GM18507 (cell line): ENCODE measurements at places on chromosomes 5 and 9.

DNA sequence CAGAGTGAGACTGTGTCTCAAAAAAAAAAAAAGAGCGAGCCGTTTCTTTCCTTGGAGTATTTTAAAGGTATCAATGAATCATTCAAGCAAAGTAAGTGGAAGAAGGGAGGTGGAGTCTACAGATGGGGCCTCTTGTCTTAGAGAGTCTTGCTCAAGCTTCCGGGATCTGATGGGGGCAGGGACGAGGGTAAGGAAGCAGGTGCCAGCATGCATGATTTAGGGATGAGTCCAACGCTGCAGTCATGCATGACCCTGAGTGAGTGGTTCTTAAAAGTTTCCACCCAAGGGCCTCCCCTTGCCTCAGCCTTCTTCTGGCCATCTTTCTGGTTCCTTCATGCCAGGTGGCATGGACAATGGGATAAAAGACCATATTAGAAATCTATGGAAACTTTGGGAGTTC, 79.6 kb downstream of the MYO10 start:
- no peak for DNase-seq

DNA sequence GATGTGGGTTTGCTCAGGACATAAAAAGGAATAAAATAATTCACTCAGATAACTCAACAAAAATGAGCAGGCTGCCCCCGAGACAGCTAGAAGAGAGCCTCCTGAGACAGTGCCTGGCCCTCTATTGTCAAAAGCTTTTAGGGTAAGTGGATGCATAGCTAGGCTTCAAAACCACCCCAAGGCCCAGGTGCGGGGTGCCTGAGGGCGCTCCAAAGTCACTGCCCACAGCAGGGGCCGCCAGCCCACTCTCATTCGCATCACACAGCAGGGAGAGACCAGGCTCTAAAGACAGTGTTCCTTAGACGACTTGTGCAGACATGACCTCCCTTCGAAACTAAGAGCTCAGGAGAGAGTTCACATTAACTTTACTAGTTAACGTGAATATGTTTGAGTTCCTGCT, 271.5 kb downstream of the FSTL4 start:
- no peak for DNase-seq

DNA sequence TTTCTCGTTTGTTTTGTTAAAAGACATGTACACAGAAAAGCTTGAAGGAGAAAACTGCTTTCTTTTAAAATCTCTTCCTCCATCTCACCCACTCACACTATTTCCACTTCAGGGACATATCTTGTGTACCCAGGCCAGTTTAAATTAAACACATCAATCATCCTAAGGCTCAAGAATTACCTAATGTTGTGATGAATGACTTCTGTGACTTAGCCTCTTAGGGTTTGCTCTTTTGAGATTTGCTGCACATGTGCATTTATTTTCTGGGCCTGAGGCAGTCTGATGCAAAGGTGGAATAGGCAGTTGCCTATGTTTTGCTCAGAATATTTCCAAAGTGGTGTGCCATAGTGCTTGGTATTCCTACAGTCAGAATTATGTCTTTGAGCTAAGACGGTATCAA, 439.9 kb upstream of the CHD1 start:
- DNase-seq = no peak

GRCh38 chr9:99513441-99514112, 291.5 kb downstream of the SEC61B start:
- no peak for DNase-seq

DNA sequence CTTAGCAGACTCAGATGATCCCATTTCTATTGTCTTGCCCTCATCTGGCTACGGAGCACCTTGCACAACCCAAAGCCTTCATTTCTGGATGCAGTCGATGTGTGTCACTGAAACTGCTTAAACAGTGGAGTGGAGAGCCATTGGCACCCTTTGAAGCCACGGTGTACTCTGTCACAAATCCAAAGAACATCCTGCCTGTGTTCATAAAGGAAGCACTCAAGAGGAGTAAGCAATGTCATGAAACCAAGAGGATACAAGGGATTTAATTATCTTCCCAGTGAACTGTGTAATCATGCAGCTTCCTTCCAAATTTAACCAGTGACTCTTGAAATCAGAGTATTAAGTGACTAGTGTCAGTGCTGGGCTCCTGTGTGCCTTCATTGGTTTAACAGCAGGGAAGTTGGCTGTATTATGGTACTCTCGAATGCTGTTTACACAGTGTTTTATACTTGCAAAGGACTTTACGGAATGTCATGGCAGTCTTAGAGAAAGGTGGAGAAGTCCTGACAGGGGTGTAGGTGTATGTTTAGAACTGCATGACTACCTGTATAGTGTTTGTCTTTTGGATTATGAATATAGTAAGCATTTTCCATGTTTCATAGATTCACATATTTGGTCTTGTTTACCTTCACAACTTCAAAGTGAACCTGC, 41.9 kb downstream of the CD180 start:
- DNase-seq = no peak

DNA sequence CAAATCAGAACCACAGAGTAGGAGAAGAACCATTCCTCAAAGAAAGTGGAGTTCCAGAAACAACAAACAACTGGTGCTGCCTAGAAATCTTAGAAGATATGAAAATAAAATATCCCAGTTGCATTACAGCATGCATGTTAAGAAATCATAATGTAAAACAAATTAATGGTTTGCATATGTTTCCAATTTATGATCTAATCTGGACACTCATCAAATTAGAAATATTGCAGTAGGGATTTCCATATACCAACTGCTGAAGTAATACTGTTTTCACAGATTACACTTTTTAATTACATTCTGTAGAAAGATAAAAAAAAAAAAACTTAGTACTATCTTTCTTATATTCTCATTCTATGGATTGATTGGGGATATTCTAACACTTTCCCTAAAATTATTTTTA, 1034.6 kb upstream of the C9orf72 start:
- DNase-seq = no peak

- no peak for DNase-seq
These were observed 113.0 kb downstream of the DENND1A start for GRCh38 chr9:123816817-123817472.

- DNase-seq = no peak
These were observed 855.5 kb upstream of the NUDT12 start for GRCh38 chr5:104418056-104418455.

DNA sequence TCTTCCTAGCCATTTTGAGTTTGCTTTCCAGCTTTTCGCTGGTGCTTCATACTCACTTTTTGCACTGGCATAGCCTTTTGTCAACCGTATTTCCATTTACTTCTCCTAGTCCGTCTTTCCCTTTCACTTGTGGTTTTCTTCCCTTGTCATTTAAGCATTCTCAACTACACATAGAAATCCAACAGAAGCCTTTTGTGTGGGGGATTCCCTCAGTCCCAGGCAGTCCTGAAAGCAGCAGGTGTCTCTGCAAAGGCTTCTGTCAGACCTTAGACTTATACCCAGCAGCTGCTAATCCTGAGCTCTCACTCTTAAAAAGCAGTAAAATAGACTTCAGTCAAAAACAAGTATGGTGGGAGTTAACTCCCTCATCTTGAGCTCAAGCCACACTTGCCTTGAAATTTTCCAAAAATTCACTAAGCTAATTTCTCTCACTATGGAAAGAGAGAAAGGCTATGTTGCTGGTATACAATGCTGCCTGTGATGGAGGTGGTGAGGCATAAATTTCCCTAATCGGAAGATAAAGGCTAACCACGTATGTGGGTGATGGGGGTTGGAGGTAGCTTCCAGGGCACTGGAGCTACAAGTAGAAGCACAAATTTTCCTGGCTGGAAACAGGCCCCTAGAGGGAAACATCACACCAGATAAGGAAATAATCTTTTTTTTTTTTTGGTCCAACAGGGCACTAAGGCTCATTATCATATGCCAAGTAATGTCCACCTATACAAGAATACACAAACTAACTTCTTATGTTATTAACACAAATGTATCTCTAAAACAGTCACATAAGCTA, 34.8 kb upstream of the IFNK start:
- peak; percentile 22 for DNase-seq

GRCh38 chr9:72864327-72864726, 88.5 kb downstream of the ALDH1A1 start:
- no peak for DNase-seq

GRCh38 chr5:153777681-153778581, 260.8 kb downstream of the FAM114A2 start:
- DNase-seq = no peak

GRCh38 chr5:143085319-143085917, 315.2 kb downstream of the ARHGAP26 start:
- DNase-seq = no peak

GRCh38 chr9:5478206-5478605, 27.9 kb downstream of the CD274 start:
- no peak for DNase-seq

- no peak for DNase-seq
These were observed 12.7 kb downstream of the ADGRV1 start for GRCh38 chr5:90571147-90571773.

- no peak for DNase-seq
These were observed 1.3 kb upstream of the LCN12 start for GRCh38 chr9:136950656-136951276.

- DNase-seq = no peak
These were observed 25.7 kb downstream of the SYK start for GRCh38 chr9:90827181-90827871.

DNA sequence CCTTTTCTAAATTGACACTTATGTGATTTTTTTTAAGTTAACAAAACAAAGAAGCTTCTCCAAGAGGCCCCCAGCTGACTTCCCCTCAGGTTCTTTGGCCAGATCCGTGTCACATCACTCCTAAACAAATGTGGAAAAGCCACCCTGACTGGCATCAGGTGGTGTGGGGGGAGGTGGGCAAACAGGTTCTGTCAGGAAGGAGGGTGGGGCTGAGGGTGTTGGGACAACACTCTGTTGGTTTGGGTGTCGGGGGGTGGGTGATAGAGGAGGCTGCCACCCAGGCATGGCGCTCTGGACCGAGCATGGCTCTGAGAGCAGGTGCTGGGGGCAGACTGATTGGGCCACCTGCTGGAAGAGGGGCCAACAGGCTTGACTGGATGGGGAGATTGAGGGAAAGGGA, 210.9 kb downstream of the HSPA4 start:
- no peak for DNase-seq

DNA sequence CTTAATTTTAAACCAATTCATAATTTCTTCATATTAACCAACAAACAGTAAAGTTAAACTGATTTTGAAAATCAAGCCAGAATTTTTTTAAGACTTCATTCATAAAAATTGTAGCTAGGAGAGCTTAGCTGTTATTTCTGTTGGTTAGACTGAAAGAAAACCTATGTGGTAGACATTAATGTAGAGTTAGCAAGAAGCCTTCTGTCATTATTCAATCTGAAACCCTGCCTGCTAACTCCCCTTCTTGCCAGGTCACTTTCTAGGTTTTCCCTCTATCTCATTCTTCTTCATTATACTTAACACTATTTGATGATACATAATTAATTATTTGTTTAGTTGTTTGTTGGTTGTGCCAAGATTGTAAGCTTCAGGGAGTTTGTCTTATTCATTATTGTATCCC, 304.3 kb upstream of the MEF2C start:
- no peak for DNase-seq

DNA sequence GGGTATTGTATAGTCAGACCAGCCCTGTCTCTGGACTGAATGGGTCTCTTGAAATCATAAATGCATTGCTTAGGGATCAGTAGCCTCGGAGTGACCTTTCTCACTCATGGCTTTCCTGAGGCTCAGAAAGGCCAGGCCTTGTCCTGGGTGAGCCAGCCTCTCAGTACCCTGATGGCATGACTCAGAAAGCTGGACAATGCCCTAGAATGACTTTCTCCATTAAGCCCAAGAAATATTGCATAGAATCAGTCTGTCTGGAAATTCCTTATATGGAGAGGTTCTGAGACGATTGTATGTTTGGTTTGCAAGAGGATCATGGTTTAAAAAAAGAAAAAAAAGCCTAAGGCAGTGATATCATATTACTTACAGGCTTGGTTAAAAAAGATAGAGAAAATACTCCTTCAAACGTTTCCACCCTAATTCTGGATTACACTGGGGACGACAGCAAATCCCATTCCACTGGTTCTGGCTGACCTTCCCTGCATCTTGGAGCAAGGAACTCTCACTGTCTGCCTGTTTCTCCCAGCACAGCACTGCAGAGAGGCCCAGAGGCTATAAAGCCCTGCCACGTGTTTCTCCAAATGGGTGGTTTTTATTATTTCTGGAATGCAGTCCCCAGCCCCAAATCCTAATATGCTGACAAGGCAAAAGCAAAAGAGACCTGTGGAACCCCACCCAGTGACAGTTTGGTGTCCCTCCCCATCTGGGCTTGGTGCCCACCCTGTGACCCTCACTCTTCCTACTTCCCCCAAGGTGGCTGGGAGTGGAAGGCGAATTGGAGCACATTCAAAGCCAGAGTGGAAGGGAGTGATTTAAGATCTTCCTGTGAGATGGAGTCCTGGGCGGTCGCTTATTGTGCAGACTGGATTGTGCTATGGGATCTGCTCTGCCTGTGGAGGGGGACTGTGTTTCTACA, 34.4 kb downstream of the MAP1B start:
- no peak for DNase-seq

- DNase-seq = no peak
These were observed 974.2 kb upstream of the CDH9 start for GRCh38 chr5:28012538-28012937.

DNA sequence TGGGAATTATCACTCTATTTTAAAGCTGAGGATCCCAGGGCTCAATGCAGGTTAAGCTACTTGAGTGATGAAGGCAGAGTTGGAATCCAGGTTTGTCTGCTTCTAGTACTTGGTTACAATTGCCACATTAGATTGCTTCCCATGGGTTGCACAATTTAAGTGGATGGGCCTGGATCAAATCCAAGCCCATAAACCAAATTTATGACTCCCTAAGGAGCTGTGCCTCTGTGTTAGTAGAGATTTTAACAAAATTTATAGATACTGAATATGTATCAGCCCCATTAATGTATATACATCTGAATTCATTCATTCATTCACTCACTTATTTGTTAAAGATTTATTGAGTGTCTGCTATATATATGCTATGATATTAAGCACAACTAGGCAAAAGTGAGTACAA, 332.3 kb upstream of the KLF9 start:
- DNase-seq = no peak

- DNase-seq = no peak
These were observed 937 bp upstream of the SLC26A2 start for GRCh38 chr5:149959406-149960236.

GRCh38 chr5:138716456-138716924, 36.7 kb upstream of the CTNNA1 start:
- DNase-seq = no peak

- no peak for DNase-seq
These were observed 129.6 kb upstream of the CNTLN start for GRCh38 chr9:17005056-17005823.

DNA sequence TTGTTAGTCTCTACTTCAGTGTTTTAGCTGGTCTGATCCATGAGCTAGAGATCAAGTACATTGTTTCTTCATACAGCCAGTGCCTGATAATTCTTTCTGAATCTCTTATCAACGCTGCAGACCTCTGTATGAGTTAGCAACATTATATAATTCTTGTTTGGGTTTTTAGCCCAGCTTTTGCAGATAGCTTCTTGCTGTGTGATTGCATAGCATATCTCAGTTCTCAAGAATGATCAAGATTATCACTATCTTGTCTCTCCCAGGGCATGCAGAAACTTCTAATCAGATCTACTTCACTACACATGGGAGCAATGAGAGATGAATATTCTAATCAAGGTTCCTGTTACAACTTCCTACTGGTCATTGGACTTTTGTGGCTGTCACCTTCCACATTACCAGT, 158.3 kb downstream of the FAM174A start:
- DNase-seq = no peak
